Right lobe of liver (tissue), 6 donors: ENCODE measurements at places on chromosomes 7 and 10. TPM values are rescaled to one million over a fixed set of nuclear protein-coding genes. Genes with fewer than 3 reads are reported as not detected.

The FKBP6 gene
- not detected for total RNA-seq

The TCAF2 gene
- total RNA-seq: 3.0 TPM

The AGAP6 gene
- 5.0 TPM for total RNA-seq

The SPDYE16 gene
- not detected for total RNA-seq
